SK-N-SH (cell line): ENCODE measurements at places on chromosomes 1 and 21.

DNA sequence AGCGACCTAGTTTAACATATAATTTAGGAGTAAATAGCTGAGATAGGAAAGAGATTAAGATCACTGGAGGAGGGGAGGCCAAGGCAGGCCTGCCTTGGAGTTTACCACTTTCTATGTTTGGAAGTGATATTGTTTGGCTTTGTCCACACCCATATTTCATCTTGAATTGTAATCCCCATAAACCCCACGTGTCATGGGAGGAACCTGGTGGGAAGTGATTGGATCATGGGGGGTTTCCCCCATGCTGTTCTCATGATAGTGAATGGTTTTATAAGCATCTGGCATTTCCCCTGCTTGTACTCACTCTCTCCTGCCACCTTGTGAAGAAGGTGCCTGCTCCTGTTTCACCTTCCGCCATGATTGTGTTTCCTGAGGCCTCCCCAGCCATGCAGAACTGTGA lies 58.3 kb upstream of the ARTN start:
- DNase-seq: no peak

DNA sequence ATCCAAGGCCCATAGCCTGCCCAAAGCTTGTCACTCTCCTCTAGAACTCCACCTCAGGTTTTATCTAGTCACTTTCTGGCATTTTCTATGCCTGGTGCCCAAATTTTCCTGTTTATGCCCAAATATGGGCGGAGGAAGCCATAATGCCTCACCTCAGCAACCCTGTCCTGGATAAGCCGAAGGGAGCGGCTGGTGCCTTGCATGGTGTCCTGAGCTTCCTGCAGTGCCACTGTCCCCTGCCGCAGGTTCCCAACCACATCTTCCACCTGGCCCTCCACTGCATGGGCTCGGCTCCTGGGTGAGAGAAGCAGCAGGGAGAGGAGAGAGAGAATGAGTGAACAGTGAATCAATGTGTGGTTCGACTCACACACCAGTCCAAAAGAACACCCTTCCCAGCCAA lies 34.2 kb downstream of the CAMK1G start:
- DNase-seq: no peak

- no peak for DNase-seq
These were observed 789.0 kb downstream of the PLA2G4A start for GRCh38 chr1:187617776-187618175.

GRCh38 chr1:115437196-115437595 lies 99.1 kb upstream of the NGF start:
- no peak for DNase-seq

- no peak for DNase-seq
These were observed 37.4 kb downstream of the PHC2 start for GRCh38 chr1:33393524-33393923.

- no peak for DNase-seq
These were observed 3.0 kb downstream of the CTSS start for GRCh38 chr1:150762552-150762951.

GRCh38 chr1:187013582-187014200 lies 184.9 kb downstream of the PLA2G4A start:
- DNase-seq: no peak

GRCh38 chr1:179831852-179832699 lies 45.5 kb downstream of the TOR1AIP2 start:
- DNase-seq: no peak

DNA sequence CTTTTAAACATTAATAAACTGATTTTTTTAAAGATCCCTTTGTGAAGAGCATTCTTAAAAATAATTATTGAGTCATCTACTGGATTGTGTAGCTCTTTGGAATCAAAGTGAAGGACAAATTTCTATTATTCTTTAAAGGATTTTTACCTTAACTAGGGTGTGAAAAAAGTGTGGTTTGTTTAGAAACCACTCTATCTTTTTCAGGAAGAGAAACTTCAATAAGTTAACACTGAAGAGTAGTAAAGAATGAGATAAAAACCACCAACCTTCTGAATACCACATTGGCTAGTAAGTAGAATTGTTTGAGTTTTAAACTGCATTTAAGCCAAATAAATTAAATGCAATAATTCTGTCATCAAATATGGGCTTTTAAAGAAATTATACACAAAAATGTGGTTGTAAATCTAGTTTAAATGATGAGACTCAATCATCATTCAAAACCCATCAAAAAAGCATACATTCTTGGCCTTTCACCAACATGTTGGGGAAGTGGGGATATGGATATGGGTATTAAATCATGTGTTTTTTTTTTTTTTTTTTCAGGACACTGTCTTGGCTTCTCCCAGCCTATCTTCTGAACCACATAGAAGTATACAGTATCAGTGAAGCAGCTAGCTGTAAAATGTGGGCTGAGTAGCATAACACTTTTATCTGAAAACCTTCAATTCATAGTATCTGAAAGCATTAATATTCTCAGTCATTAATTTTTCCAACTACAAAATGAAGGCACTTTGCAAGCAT lies 4.8 kb downstream of the S1PR1 start:
- no peak for DNase-seq

DNA sequence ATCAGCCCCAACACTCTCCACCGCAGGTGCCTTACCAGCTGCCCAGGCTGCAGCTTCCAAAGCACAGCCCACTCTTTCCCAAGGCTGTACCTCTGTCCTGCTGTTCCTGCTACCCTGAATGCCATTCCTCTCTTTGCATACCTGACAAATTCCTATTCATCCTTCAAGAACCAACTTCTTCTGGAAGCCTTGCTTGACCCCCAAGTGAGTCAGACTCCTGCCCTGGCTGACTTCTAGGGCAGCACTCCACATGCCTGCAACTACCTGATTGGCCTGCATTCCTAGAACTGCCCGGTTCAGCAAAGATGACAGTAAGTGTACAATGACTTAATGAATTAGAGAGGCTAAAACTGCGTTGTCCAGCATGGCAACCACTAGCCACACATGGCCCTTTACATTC lies 20.8 kb upstream of the PDZK1IP1 start:
- no peak for DNase-seq

- DNase-seq: peak; percentile 74
These were observed 6.5 kb downstream of the TAL1 start for GRCh38 chr1:47225430-47226100.

- peak; percentile 47 for DNase-seq
These were observed 318.2 kb upstream of the CAMK1G start for GRCh38 chr1:209265301-209265700.

DNA sequence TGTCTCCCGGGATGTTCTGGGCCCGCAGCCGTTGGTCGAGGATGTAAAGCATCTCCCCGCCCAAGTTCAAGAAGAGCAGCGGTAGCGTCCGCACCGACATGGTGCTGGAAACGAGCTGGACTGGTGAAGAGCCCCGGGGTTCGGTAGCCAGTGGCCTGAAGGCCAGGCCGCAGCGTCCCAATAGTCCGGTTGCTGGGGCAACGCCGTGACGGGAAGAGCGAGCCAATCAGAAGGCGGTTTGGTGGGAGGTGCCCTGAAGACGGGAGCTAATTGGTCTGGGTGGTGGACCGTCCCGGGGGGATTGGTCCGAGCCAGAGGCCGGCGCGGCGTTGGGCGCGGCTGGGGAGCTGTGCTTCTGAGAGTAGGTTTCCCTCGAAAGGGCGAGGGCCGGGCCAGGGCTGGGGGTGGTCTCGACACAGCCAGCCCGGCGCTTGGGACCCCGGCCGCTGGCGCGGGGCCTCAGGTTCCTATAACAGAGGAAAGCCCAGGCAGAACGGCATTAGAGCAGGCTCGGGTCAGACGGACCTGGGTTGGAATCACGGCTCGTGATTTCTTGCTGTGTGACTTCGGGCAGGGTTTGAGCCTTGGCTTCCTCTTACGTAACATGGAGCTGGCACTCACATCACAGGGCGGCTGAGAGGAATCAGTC lies at the start of gene OSCP1:
Gene OSCP1, minus strand, starts transcription at position 182 of the 649 bp plus-strand sequence. Its CDS starts 82 bp downstream, at position 100.
- DNase-seq: peak; percentile 100

GRCh38 chr1:180228648-180229482 lies 1.2 kb upstream of the LHX4 start:
- peak; percentile 75 for DNase-seq

DNA sequence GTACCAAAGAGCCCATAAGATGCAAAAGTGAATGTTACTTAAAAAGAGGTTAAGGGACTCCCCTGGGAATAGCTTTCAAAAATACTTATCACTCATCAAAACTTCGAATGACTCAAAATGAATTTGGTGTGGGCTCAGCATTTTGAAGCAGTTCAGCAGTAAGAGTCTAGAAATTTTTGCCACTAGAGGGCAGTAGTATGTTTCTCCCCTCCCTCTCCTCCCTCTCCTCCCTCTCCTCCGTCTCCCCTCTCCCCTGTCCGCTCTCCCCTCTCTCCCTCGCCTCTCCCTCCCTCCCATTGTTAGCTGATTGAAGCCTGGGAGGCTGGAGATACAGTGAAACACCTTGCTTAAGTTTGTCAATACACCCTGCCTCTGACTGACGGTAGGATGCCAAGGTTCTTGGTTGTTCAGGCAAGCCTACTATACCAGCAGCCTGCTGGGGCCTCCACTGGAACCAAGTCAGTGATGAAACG lies 70.8 kb upstream of the TENT5C start:
- peak; percentile 56 for DNase-seq

DNA sequence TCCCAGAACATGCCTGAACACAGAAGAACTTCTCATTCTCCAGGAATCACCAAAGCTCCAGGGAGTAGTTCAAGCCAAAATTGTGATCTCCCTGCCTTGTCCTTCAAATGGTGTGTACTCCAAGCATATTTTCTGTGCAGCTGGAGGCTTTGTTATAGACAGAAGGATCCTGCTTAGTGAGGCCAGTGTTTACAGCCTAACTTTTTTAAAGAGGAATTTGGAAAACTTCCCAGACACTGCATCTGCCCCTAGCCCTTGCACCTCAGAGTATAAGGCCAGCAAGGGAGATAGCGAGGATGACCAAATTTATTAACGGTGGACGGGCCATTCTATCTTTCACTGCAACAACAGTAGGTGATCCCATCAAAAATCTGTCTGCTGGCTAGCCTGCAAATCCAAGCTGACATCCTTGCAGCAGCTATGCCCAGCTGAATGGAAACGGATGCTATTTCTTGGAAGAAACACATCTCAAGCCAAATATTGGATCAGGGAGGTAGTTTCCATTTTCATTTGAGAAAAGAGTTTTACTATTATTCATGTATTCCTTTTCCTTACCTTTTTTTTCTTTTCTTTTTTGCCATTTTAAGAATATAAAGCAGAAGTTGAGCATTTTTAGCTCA lies 249.8 kb downstream of the USH2A start:
- no peak for DNase-seq

- no peak for DNase-seq
These were observed 45.2 kb upstream of the SSX2IP start for GRCh38 chr1:84735483-84735882.

- no peak for DNase-seq
These were observed 245.8 kb downstream of the MATN1 start for GRCh38 chr1:30477588-30477987.

GRCh38 chr1:9289090-9289534 lies 3.6 kb upstream of the SPSB1 start:
- DNase-seq: no peak

GRCh38 chr1:43293896-43294760 lies 6.7 kb upstream of the TIE1 start:
- DNase-seq: no peak

DNA sequence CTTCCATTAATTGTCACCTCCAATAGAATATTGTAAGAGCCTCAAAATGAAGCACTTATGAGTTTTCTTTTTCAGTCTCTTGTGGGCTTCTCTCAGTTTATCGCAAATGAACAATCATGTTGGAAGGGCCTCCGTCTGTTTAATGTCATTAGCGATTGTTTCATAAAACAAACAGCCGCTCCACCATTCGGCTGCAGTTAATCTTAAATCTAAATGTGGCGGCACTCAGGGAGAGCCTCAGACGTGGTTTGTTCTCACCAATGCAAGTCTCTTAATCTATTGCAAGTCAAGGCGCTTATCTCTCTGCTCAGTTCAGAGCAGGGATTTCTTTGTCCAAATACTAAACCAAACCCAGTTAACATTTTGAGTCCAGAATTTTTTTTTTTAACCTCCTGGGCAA lies 34.9 kb upstream of the ESRRG start:
- DNase-seq: peak; percentile 6

- DNase-seq: peak; percentile 73
These were observed 181.0 kb upstream of the KLHDC7A start for GRCh38 chr1:18299441-18300338.
